B cell (primary cell): ENCODE measurements at places on chromosomes 6 and 20.
A peak's percentile ranks its signal among the peaks of the same experiment; 100 is the strongest.

DNA sequence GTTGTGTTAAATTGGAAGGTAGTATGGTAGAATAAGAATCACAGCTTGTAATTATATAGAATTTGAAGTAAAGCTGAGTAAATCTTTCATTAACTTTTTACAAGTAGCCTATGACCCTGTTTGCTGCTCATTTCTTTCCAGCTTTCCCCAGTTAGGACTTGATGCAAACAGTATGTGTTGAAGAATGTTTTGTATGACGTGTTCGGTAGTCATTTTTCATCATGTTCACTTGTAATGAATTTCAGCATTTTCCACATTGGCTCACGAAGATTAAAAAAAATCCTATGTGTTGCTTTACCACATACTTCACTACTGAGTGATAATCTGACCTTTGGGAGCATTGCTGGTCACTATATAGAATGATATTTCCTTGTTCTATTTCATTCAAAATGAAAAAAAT lies 162.4 kb downstream of the CDKAL1 start:
- no peak for DNase-seq

GRCh38 chr20:49956689-49957088 lies 20.5 kb downstream of the RNF114 start:
- DNase-seq: no peak

DNA sequence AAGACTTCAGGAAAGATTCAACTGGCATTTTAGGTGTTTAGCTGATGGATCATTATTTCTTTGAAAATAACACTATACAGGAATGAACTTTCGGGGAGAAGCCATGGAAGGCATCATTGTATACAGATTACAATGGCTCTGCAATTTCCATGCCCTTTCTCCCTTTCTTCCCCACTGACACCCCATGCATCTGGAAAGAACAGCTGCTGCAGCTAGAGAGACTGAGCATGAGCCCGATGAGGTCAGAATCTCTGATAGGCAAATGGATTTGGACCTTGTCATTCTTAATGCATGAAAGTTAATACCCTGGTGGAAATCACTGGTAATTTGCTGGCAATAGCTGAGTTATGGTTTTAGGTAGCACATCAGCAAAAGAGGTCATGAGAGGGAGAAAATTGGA lies 54.8 kb downstream of the BTBD3 start:
- DNase-seq: no peak

- DNase-seq: no peak
Observed at GRCh38 chr20:59829786-59830664, 103.4 kb downstream of the SYCP2 start.

DNA sequence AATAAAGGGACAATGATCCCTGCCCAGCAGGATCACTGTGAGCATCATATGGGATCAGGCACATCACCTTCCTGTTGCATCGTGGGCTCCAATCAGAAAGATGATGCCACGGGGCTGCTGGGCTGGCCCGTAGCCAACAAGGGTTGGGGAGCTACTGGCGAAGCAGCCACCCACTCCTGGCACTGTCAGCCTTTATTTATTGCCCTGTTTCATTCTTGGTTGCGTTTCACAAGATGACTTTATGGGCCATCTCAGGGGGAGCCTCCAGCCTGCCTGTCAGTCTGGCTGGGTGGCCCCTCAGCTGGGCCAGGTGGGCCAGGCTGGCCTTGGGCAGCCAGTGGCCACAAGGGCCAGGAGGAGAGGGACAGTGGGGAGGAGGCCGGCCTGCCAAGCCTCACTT lies 17.3 kb downstream of the VSTM2L start:
- DNase-seq: no peak

DNA sequence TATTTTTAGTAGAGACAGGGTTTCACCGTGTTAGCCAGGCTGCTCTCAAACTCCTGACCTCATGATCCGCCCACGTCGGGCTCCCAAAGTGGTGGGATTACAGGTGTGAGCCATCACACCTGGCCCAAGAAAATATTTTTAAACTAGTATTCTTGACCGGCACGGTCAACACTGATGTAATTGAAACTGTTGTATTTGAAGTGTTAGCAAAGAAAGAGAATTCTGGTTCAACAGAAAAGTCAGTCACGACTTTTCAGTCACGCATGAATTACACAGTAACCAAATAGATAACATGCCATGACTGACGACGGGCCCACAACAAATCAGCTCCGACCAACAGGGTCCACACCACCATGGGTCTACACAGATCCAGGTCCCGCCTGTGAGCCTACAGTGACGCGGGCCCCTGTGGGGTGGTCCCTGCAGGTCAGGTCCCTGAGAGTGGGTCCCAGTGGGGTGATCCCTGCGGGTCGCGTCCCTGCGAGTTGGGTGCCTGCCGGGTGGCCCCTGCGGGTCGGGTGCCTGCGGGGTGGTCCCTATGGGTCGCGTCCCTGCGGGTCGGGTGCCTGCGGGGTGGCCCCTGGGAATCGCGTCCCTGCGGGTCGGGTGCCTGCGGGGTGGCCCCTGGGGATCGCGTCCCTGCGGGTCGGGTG lies 1.0 kb downstream of the GMEB2 start:
- DNase-seq: peak; percentile 64

DNA sequence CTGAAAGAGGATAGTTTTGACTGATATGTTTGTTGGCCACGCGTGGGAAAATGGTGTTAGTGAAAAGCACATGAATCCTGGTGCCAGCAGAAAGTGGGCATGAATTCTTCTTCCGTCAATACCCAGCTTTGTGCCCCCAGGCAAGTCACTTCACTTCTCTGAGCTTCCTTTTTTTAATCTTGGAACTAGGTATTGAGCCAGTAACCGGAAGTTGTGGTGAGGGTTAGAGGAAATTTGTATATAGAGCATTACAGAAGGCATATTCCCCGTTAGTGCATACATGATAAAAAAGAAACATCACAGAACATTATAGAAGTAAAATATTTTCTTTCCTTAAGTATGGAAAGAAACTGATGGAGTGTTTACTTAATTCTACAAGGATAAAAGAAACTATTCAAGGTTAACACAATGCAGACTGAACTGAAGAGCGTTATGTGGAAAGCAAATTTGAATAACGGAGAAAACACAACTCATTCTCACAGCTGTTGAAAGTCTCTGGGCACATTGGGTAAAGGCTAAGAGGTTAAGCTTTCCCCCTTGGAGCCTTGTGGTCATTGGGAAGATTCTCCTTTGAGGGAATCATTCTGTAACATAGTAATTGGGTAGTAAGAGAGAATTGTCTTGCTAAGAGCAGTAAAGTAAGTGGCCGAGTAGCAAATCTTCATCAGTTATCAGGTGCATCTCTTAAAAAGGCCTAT lies 223.1 kb downstream of the BCAS1 start:
- peak; percentile 67 for DNase-seq

GRCh38 chr6:36838896-36839748 lies at the start of gene CPNE5:
CPNE5 (minus strand) TSS chr6:36839444; CDS start chr6:36839377, 67 bp downstream.
- peak; percentile 25 for DNase-seq

GRCh38 chr6:87789198-87789899 lies 87.3 kb upstream of the AKIRIN2 start:
- no peak for DNase-seq

- DNase-seq: peak; percentile 84
Observed at GRCh38 chr6:26251354-26252076, 113.5 kb upstream of the BTN3A2 start.

DNA sequence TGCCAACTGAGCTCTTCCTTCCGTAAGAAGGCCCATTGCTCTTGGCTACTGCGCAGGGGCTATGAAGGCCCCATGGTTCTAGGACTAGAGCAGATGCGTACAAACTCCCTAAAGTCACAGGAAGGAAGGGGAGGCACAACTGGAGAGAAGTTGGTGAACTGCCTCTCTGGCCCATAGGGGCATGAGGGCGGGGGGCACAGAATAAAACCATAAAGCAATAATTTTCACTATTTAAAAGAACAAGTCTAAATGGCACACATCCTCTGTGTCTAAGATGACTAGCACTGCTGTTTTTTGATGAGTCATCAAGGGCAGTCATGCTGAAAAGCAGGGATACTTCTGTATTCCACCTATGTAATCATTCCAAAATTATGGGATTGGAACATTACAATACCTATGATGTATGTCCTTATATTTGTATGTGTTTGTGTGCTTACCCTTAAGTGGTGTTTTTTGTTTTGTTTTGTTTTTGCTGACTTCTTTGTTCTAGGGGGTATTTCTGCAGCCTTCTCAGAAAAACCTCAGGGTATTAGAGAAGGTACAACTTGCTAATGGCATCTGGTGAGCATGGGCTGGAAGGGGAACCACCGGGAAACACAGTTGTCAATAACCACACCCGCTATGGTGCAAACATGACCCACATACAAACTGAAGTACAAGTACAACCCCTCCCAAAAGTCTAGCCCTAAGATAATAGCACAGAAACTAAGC lies 36.9 kb downstream of the B4GALT5 start:
- DNase-seq: peak; percentile 42

GRCh38 chr6:87822011-87822410 lies 120.0 kb upstream of the AKIRIN2 start:
- no peak for DNase-seq

- no peak for DNase-seq
Observed at GRCh38 chr6:160297310-160297709, 38.7 kb upstream of the SLC22A2 start.

GRCh38 chr20:37229357-37229756 lies 32.3 kb downstream of the GHRH start:
- no peak for DNase-seq

DNA sequence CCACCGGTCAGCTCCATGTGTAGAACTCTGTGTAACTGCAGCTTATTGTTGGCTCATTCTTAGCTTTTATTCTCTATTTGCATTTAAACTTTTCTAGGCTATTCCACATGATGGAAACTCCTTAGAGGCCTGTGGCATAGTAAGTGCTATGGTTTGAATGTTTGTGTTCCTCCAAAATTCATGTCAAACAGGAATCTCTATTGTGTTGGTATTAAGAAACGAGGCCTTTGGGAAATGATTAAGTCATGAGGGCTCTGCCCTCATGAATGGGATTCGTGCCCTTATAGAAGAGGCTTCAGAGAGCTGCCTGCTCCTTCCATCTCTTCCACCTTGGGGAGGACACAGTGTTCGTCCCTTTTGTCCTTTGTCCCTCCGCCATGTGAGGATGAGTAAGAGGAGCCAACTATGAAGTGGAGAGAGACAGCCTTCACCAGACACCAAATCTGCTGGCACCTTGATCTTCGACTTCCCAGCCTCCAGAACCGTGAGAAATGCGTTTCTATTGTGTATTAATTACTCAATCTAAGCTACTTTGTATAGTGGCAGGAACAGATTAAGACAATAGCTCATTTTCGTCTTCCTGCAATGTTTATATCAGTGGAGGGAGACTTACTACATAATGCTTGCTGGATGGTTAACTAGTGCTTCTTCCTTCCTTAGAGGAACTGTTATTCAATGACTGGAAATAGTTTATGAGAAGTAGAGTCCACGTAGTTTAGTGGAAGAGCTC lies 361.1 kb downstream of the FARS2 start:
- DNase-seq: no peak

- no peak for DNase-seq
Observed at GRCh38 chr6:24079076-24079475, 46.9 kb upstream of the NRSN1 start.

- no peak for DNase-seq
Observed at GRCh38 chr6:120357447-120357846, 976.8 kb downstream of the TBC1D32 start.

DNA sequence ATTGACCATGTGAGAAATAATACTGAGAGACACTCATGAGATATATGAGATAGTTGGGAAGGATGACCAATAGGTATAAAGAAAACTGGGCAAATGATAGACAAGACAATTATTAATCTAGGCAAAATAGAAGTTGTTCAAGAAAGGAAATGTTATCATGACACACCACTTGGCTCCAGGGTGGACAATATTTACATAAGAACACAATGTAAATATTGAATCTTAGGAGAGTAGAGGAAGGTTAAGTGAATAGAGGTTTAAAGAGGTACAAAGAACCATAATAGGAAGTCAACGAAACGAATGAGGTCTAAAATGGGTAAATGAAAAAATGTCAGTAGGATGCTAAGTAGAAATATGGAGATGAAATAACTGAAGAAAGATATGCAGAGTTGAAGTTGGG lies 126.5 kb downstream of the MBOAT1 start:
- no peak for DNase-seq

- no peak for DNase-seq
Observed at GRCh38 chr20:58044286-58044685, 184.2 kb downstream of the ANKRD60 start.

- no peak for DNase-seq
Observed at GRCh38 chr6:22829070-22829469, 259.7 kb downstream of the HDGFL1 start.

DNA sequence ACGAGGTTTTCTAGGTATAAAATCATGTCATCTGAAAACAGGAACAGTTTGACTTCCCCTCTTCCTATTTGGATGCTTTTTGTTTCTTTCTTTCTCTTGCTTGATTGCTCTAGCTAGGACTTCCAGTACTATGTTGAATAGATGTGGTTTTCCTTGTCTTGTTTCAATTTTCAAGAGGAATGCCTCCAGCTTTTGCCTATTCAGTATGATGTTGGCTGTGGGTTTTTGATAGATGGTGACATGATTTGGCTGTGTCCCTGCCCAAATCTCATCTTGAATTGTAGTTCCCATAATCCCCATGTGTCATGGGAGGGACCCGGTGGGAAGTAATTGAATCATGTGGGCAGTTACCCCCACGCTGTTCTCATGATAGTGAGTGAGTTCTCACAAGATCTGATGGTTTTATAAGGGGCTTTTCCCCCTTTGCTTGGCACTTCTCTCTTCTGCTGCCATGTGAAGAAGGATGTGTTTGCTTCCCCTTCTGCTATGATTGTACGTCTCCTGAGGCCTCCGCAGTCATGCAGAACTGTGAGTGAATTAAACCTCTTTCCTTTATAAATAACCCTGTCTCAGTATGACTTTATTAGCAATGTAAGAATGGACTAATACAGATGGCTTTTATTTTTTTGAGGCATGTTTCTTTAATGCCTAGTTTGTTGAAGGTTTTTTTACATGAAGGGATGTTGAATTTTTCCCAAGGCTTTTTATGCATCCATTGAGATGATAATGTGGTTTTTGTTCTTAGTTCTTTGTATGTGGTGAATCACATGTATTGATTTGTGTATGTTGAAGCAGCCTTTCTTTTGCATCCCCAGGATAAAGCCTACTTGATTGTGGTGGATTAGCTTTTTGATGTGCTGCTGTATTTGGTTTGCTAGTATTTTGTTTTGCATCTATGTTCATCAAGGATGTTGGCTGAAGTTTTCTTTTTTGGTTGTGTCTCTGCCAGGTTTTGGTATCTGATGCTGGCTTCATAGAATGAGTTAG lies 239.1 kb downstream of the THBS2 start:
- DNase-seq: no peak

- no peak for DNase-seq
Observed at GRCh38 chr20:51265361-51265760, 242.5 kb upstream of the KCNG1 start.

GRCh38 chr6:25132934-25133333 lies 146.2 kb upstream of the CARMIL1 start:
- no peak for DNase-seq

DNA sequence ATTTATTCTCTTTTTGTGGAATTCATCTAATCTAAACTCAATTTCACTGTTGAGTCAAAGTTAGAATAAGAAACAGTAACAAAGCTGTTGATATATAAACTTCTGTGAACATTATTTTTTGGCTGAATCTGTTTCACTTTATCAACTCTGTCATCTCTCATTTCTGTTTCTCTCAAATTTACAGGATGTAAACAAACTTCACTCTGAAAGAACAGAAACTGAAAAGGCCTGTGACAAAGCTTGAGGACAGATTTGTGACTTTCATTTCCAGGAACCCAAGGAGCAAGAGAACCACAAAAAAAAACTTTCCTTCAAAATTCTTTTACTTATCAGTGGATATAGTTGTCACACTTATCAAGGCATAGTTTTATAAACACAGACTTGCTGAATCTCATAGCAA lies 447.9 kb upstream of the OPRM1 start:
- no peak for DNase-seq

- DNase-seq: peak; percentile 64
Observed at GRCh38 chr20:45406260-45407066, 1.6 kb upstream of the DBNDD2 start.
